Left renal pelvis (tissue), 4 donors: ENCODE measurements at places on chromosomes 2 and 18. TPM values are rescaled to one million over a fixed set of nuclear protein-coding genes. Genes with fewer than 3 reads are reported as not detected.

DNA sequence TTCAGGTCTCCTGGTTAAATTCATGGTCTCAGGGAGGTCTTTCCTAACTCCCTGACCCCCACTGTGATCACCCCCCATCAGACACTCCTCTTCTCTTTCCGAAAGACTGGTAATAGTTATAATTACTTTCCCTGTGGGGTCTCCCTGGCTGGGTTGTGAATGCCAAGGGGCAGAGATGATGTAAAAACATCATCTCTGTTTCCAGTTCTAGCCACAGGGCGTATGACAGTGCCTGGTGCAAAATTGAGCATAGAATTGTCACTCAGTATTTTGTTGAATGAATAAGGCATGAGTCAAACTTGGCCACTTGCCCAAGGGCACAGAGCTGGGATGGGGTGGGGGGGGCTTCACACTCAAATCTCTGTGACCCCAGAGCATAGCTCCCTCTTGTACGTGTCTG lies 65.2 kb downstream of the LTBP1 start:
- no peak for DNase-seq

DNA sequence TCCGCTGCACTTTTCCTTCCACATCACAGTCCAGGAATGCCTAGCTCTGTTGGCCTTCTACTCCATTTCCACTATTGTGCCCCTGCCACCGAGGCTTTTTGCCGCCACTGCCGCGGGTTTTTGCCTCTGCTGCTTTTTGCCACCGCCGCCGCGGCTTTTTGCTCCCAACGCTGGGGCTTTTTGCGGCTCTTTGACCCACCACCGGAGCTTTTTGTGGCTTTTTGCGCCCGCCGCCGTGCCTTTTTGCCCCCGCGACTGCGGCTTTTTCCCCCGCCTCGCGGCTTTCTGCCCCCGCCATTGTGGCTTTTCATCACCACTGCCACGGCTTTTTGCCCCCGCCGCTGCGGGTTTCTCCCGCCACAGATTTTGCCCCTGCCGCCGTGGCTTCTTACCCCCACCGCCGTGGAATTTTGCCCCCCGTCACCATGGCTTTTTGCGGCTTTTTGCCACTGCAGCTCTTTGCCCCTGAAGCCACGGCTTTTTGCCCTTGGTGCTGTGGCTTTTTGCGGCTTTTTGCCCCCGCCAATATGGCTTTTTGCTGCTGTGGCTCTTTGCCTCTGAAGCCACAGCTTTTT lies 2798.7 kb upstream of the TEKT4 start:
- DNase-seq, result no peak

DNA sequence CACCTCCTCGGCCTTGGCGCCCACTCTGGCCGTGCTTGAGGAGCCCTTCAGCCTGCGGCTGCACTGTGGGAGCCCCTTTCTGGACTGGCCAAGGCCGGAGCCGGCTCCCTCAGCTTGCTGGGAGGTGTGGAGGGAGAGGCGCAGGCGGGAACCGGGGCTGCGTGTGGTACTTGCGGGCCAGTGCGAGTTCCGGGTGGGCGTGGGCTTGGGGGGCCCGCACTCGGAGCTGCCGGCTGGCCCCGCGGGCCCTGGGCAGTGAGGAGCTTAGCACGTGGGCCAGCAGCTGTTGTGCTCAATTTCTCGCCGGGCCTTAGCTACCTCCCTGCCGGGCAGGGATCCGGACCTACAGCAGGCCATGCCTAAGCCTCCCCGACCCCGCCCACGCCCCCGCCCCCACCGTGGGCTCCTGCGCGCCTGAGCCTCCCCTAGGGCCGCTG lies 25.3 kb upstream of the TNP1 start:
- DNase-seq, result no peak

GRCh38 chr18:26865557-26865956 lies at the start of gene AQP4:
TSS of gene AQP4 (minus strand) at chr18:26865707. CDS start at chr18:26865689, 18 bp downstream.
- DNase-seq, result no peak

DNA sequence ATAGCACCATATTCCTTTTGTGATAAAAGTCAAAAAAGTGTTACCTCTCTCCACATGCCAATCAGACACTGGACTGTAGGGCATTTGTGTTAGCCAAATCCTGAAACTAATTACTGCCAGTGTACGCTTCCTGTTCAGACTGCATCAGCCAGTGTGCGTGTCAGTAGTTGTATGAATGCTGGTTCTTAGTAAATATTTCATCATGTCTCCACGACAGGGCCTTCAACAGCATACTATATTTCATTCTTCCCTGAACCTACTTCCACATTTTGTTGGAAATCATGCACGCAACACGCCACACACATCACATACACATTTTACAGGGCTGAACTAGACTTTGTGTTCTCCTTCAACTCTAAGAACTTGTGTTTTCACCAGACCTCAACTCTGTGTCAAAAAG lies 77.5 kb downstream of the EPB41L3 start:
- DNase-seq, result no peak

GRCh38 chr2:185245806-185246205 lies 492.8 kb upstream of the FSIP2 start:
- no peak for DNase-seq

GRCh38 chr18:11146947-11147345 lies 2.4 kb downstream of the PIEZO2 start:
- no peak for DNase-seq

DNA sequence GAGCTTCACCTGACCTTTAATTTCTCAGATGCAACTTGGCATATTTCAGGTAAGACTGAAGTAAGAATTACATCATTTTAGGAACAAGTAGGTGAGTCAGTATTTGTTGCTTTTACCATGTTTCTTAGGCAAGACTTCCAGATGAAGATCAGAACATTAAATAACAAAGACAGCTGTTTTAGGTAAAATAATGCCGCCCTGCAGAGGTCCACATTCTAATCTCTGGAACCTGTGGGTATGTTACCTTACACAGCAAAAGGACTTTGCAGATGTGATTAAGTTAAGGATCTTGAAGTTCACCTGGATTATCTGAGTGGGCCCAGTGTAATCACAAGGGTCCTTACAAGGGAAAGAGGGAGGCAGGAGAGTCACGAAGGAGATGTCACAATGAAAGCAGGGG lies 39.3 kb downstream of the ICOS start:
- no peak for DNase-seq

DNA sequence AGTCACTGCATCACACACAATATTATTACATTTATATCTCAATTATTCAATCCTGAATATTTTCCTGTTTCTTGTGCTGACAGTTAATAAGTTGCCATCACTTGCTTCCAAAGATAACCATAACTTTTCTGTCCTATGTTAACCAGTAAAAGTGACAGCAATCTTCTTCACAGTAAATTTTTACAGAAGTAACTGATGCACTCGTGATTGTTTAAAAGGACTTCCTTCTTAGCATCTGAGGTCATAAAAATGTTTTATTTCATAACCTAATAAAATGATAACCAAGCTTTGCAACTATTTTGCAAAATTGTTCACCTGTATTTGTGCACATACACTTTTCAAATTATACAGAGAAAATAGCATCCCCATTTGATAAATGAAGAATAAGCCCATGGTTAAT lies 20.6 kb upstream of the ANKRD62 start:
- no peak for DNase-seq

DNA sequence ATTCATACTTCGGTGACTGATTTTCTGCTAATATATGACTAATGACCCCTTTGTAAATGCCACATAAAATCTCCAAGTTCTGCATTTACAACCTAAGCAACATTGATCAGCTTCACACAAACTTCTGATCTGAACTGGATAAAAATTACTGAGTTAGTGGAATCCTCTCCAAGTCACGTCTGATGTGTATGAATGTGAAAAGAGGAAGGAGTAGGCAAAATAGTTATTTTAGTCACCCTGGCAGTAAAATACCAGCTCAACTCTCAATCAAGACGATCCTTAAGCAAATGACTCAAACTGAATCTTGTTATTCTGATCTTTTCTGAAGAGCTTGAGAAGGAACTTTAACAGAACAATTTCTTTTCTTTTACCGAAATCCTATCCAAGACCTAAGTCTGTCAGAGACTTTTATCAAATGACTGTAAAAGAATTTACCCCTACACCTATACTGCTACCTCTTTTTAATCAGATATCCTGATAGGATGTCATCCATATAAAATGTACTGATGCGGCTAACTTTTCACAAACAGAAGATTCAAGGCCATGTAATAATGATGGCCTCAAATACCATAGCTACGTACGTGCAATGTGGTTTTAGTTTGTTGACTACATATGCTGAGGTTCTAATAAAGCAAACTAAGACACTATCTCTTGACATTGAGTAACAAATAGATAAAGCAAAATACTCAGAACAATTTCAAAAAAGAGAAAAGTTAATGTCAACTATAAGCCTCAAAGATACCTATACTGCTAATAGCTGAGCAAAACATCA lies 23.7 kb downstream of the CUL3 start:
- no peak for DNase-seq

GRCh38 chr2:158513841-158514240 lies 57.1 kb downstream of the PKP4 start:
- no peak for DNase-seq

DNA sequence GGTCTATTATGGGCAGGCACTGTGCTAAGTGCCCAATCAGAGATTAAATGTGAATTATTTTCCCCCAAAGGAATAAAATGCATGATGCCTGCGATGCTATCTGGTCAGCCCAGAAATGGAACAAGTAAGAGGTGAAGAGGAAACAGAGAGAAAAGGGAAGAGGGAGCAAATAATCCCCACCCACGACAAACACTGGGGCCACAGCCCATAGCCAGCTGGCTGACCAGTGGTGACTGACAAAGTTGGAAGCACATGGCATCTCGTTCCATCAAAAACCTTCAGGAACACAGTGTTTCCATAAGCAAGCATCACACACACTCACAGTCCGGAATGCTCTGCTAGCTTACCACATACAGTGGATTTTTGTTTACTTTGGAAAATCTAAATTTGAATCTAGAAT lies 21.1 kb upstream of the COX7A2L start:
- no peak for DNase-seq

DNA sequence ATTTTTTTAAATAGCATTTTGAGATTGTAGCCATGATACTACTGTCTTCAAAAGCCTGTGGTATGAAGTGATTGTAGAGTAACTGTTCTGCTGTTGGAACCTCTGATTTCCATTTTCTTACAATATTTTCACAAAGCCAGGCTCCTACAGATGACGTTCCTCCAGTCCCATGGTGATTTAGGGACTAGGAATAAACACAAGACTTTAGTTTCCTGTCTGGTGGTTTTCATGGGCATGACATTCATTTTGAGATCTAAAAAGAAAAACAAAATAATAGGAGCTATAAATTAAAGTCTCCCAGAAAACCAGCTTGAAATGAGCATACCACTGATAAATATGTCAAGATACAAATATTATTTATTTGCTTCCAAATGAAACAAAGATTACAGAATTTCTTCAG lies 1223.5 kb upstream of the CELF4 start:
- DNase-seq, result peak; percentile 5

DNA sequence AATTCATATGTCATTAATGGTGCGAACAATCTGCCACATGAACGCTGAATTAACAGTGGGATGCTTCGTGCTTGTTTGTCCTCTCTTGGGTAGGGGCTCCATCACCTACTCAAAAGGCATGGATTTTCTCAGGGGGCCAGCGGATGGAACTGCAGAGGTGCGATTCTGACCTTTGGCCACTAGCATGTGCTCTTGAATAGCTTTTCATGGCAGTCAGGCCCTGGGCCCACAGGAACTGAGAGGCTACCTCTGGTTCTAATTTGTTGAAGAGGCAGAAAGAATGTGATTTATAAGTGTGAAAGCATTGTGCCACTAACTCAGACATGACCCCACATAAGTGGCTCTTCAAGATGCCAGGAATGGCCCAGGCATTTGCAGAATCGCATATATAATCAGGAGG lies 283.2 kb downstream of the INSIG2 start:
- DNase-seq, result no peak

GRCh38 chr2:230444832-230445231 lies 28.8 kb downstream of the SP100 start:
- no peak for DNase-seq

DNA sequence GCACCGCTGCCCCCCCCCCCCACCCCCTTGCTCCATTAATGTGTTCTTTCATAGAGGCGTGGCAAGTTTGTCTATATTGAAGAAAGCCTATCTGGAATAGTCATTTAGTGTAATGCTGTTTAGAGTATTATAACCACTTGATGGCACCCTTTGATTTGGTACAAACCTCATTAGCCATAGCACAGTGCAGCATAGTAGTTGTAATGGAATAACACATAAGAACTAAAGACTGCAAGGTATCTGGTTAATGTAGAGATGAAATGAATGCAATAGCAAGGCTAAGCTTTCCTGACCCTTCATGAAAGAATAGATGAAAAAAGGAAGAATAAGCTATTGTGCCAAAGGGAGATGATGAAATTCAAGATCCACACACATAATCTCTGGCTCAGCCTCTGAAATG lies 81.9 kb downstream of the EHBP1 start:
- no peak for DNase-seq

- no peak for DNase-seq
Observed at GRCh38 chr2:140440815-140441214, 1660.6 kb upstream of the NXPH2 start.

GRCh38 chr18:58559427-58560186 lies 69.3 kb downstream of the ALPK2 start:
- no peak for DNase-seq

GRCh38 chr2:23692851-23693605 lies 233.9 kb downstream of the ATAD2B start:
- DNase-seq, result no peak

- no peak for DNase-seq
Observed at GRCh38 chr2:213007290-213007838, 144.0 kb downstream of the IKZF2 start.

- DNase-seq, result no peak
Observed at GRCh38 chr2:127917916-127918315, 32.2 kb upstream of the AMMECR1L start.

GRCh38 chr18:48544116-48544515 lies 5.3 kb downstream of the CTIF start:
- no peak for DNase-seq

The CSRNP3 gene
- 10.2 TPM for polyA plus RNA-seq

The TMEM237 gene
- polyA plus RNA-seq, result 43.4 TPM

The SLC5A7 gene
- polyA plus RNA-seq, result 0.69 TPM

The UGT1A5 gene
- polyA plus RNA-seq, result not detected

The EIPR1 gene
- 18.9 TPM for polyA plus RNA-seq

The RAX gene
- polyA plus RNA-seq, result not detected

The KIAA2012 gene
- polyA plus RNA-seq, result 0.38 TPM

The ANTXR1 gene
- polyA plus RNA-seq, result 113 TPM
